Fibroblast of pulmonary artery (primary cell): ENCODE measurements at places on chromosomes 7 and 10.

DNA sequence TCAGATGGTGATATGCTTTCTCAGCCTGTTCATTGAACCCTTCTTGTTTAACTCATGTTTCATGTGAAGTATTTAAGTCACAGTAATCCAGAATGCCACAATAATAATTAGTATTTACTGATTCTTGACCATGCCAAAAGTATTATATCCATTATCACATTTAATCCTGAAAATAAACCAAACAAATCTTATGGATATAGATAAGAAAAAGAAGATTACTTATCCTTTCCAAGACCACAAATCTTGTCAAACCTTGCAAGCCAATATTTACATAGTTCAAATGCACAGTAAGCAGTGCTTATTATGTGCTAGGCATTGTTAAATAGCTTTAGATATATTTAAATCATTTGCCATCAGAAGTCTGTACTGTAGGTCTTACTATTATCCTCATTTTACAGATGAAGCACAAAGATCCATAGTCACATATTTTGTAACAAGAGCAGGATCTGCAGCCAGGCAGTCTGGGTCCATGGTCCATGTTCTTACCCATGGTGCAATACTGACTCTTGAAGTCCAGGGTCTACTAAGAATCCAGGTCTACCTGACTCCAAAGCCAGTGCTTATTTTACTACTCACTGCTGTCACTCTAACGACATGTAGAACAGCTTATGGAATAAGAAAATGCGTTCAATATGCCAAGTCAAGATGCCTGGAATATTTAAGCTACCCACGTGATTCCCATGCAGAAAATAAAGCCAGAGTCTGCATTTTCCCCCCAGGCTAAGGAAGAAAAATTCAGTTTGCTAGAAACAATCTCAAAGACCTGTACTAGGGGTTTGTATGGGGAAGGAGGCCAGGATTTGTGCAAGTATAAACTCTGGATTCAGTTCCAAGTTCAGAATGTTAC lies 984.8 kb upstream of the LRRTM3 start:
- no peak for DNase-seq

DNA sequence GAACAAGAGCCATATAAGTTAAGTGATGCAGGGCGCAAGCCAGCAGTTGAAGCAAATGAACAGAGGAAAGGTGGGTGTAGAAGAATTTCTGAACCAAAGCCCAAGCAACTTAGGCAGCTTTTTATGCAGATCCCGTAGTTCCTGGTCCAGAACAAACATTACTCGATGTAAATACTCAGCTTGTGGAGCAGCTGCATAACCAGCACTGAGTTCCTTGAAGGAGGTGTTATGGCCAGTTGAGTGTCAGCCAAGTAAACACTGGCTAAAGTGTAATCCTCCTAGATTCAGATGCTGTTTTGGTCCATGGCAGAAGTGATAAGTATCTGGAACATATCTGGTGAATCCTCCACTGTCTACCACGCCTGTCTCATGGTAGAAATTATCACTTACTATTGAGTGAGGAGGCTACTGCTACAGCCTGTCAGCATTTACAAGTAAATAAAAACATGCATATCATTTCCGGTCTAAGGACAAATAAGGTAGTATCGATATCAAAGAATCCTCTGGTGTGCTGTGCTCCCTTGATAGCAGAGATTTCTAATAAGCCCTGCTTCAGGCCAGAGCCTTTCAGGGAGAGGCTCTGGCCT lies 213.9 kb downstream of the DYNC1I1 start:
- no peak for DNase-seq

DNA sequence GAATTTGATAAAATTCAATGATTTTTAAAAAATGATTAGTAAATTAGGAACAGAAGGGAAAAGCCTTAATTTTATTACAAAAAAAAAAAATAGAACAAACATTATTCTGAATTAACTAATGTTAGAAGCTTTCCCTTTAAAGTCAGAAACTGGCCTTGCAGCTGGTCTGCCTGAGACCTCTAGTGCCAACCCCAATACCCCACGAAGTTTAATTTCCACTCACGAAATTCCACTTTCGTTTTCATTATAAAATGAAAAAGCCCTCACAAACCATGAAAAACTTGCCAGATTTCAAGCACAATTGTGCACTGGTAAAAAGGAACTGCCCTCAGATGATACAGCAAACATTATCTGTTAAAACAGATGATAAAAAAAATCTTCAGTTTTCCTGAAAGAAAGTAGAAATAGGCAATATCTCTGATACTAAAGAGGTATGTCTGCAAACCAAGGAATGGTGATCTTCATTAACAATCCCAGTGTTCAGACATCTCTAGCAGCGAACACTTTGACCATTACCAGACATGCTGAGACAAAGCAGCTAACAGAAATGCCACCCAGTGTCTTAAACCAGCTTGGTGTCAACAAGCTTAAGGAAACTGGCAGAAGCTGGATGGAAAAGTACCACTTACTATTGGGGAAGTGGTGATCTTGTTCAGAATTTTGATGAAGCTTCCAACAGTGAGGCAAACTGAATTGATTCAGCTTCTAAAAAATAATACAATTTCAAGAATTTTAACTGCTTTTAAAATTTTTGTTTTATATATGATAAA lies 80.2 kb downstream of the PALS2 start:
- no peak for DNase-seq

DNA sequence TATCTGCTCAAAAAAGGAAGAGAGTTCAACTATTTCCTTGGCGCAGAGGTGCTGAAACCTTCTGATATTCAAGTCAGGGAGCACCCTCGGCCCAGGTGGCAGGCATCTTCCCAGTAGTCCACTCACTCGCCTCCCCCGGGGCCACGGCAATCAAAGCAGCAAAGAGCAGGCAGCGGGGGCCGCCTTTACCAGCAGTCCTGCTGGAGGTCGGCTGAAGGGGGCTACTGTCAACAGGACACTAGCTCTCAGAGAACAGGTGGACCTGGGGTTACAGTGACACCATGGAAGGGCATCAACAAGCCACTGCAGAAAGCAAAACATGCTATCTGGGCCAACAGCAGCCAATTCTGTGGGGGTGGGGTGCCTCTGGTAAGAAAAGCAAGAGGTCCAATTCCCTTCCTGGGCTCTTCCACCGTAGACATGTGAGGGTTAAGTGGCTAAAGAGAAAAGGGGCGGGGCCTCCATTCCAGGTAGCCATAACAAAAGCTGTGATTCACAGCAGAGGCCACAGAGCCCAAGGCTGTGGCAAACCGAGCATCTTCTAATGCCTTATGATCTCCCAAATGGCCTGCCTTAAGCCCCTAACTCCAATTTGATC lies 9.4 kb downstream of the FZD9 start:
- no peak for DNase-seq

DNA sequence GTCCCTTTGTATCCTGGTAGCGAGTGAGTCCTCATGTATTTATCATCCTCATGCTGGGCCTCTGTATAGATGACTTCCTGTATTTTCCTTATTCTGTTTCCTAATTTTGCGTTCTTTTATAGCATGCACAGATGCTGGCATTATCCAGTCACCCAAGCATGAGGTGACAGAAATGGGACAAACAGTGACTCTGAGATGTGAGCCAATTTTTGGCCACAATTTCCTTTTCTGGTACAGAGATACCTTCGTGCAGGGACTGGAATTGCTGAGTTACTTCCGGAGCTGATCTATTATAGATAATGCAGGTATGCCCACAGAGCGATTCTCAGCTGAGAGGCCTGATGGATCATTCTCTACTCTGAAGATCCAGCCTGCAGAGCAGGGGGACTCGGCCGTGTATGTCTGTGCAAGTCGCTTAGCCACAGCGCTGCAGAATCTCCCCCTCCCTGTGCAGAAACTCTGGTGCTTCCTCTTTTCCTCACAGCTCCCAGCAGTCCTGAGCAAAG lies 183.1 kb upstream of the PRSS58 start:
- DNase-seq, result no peak

DNA sequence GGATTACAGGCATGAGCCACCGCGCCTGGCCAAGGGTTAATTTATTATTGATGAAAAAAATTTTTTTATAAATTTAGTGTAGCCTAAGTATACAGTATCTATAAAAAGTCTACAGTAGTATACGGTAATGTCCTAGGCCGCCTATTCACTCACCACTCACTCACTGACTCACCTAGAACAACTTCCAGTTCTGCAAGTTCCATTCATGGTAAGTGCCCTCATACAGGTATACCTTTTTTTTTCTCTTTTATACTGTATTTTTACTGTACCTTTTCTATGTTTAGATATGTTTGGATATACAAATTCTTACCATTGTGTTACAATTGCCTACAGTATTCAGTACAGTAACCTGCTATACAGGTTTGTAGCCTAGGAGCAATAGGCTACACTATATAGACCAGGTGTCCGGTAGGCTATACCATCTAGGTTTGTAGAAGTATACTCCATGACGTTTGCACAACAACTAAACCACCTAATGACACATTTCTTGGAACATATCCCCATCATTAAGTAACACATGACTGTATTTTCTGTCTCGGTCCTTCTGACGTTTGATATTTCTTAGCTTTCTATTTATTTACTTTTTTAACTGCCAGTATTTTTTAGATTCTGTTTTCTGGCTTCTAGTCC lies 23.4 kb downstream of the IRF5 start:
- DNase-seq, result no peak

GRCh38 chr10:91883549-91884444 lies 25.5 kb downstream of the FGFBP3 start:
- peak; percentile 73 for DNase-seq

DNA sequence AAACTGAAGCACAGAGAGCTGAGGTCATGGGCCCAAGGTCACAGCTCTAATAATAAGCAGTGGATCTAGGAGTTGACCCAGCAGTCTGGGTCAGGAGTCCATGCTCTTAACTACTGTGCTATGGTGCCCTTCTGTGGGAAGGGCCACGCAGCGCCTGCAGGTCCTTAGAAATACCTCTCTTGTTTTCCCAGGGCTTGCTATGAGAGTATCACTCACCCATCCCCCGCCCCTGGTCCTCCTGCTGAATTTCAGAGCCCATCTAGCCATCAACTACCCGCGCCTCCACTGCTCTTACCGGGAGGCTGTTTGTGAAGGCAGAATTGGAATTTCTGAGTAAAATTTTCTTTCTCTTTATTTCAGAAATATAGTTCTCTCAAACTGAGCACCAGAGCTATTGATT lies 27.3 kb upstream of the CRHR2 start:
- no peak for DNase-seq
